ENCODE measurements at places on chromosomes 12 and 14.

DNA sequence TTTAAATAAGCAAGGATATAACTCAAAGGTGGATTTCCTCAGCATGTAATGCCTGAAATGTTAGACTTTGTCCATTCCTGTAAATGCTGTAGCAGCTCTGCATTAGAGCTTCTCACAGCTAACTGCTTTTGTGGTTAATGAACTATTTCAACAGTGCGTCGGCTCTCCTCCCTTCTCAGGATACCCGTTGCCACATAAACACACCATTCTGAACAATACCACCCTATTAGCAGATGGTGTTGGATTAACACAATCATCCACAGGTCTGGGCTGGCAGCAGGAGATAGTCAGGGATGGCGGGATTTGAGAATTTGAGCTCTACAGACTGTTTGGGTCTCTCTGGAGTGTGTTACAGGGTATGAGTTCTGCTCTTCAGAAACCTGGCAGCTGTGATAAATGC lies 33.5 kb upstream of the C12orf42 start:
- DNase-seq: no peak

GRCh38 chr14:92967346-92967926 lies 44.5 kb downstream of the CHGA start:
- no peak for DNase-seq

GRCh38 chr14:83873669-83874068 lies 1656.3 kb upstream of the FLRT2 start:
- DNase-seq: no peak

- no peak for DNase-seq
Observed at GRCh38 chr12:25284024-25284423, 33.3 kb upstream of the KRAS start.

DNA sequence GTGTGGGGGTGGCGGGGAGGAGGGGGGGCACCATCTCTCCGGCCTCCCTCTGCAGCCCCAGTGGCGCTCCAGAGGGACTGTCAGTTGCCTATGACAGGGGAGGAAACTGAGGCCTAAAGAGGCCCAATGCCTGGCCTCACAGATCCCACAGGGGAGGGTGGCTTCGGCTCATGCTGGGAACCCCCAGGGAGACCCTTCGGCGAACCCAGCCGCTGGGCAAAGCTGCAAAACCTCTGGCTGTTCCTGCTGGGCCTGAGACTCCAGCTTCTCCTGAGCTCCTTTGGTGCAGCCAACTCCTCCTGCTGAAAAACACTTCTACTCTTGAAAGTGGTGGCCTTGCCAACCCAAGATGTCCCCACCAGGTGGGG lies 170.1 kb upstream of the RTL1 start:
- no peak for DNase-seq

DNA sequence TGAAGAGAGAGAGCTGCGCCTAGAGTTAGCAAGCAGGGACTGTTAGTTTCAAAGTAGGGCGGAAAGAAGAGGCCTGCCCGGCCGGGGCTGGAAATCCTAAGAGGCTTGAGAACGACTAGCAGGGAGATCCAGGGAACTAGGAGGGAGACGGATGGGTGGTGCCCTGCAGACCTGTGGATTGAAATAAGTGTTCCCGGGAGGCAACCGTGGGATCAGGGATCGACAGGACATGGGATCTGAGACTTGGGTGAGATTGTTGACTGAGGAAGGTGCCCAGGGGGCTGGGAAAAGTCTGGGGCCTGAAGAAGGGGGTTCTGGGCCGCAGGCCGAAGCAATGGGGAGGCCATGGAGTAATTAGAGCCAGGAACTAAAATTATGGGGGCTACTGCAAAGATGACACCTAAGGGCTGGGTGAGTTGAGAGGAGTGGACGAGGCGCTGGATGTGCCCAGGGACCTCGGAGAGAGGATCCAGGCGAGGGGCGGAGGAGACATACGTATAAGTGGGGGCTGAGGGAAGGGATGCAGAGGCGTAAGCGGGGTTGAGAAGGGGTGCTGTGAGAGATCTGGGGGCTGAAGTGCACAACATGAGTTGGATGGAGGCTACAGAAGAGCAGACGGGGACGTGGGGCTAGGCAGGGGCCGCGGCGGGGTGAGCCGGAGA lies 635 bp downstream of the LTA4H start:
- DNase-seq: no peak

DNA sequence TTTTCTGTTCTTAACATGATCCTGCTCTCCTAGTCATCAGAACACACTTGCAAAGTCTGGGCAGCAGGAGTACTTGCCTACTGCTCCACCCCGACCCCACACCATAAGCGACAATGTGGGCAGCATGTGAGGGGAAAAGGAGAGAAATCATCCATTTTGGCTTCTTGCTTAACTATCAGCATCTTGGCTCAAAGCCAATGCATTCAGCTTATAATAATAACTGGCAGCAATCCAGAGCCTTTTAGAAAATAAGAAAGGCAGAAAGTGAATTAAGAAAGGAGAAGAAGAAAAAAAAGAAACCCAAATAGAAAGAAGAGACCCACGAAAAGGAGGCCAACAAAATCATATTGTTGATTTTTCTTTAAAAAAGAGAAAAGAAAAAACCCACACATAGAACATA lies 930.8 kb downstream of the BCL11B start:
- no peak for DNase-seq

DNA sequence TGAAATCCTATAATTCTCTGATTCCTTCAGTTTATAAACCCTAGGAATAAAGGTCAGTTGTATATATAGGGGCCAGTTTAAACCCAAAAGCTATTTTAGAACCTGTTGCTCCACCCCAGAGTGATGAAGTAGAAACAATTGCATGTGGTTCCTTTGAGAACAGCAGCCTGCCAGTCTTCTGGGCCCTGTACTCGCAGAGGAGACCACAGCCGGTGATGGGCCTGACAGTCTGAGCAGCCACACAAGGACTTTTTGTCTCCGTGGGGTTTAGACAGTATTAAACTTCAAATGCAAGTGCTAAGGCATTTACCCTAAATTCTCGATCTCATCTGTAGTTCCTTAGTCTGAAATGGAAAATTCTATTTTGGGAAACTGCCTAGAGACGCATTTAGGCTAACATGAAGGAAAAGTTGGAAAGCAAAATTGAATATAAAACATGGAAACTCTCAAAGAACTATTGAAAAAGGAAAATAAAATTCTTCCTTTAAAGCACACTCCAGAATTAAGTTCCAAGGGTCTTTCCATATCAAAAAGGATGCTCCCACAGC lies 80.6 kb downstream of the PRICKLE1 start:
- no peak for DNase-seq

DNA sequence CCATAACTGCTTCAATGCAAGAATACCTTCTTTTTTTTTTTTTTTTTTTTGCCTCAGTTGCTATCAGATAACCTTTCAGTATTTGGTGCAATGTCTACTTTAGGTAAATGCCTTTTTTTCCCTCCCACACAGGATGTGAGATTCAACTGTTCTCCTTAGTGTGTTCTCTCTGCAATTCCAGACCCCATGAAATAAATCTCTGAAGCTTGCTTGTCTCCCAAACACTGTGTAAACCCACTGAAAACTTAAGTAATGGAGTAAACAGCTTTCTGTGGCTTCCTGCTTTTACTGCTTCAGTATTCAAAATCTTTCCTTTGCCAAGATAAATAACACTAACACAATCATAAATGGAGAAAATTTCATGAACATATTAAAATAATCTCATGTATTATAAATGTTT lies 55.8 kb upstream of the CLEC14A start:
- no peak for DNase-seq

DNA sequence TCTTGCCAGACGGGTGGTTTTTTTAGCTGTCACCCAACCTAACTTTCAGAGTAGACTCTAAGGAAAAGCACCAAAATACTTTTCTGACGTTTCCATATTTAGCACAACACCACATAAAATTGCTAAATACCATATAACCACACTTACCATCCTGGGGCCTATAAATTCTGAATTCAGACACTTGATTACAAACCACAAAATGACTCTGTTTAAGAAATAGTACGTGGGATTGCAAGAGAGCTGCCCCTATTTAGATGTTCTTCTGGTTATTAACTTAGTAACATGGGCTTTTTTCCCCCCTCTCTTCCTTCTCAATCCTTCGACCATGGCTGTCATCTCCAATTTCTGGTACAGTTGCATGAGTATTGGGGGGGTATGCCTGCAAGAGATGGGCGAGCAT lies 287.7 kb downstream of the BMP4 start:
- DNase-seq: no peak

DNA sequence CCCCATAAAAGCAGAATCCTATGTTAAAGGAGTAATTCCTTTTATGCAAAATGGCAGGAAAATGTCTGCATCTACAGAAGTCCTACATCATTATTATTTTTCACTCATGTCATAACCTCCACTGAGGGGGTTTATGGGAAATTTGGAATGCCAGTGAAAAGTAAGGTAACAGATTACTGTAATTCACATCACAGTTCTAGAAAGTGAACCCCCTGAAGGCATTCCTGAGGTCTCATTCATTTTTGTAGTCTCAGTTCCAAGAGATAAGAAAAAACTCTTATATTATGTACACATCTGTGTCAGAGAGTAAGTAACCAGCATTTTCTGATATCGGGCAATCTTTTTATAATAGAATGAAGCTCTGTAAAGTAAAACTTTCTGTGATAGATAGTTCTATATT lies 28.8 kb upstream of the BCAT1 start:
- no peak for DNase-seq

DNA sequence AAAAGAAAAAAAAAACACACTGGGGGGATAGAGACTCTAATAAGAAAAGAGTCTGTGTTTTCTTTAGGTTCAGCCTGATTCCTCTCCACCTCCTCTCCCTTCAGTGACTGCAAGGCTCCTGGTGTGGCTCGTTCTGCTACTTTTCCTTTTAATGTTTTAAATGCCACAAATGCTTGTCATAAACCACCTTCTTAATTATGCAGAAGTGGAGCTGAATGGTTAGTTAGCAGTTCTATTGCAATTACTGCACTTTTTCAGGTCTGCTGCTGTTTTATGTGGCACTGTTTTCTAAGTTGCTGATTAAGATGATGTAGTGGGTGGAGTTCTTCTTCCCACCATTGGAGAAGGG lies 878.1 kb downstream of the DIO2 start:
- DNase-seq: no peak

GRCh38 chr12:80814453-80814852 lies 97.7 kb downstream of the MYF5 start:
- no peak for DNase-seq

DNA sequence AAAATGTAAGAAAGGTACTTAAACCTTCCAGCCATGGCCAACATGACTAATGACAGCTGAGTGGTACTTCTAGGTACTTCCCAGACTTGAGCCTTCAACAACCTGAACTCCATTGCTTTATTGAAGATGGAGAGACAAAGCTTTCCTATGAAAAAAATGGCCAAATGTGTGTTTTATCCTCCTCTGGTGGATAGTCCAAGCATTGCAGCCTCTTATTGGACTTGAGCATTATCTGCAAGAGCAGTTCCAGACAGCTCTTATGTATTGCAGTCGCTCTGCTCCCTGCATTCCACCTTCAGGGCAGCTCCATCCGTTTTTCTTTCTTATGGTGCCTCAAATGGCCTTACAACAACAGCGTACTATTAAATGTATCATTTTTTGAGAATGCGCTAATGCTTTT lies 588.2 kb downstream of the NRXN3 start:
- no peak for DNase-seq

- DNase-seq: no peak
Observed at GRCh38 chr12:120346681-120347080, 19.1 kb upstream of the PLA2G1B start.

DNA sequence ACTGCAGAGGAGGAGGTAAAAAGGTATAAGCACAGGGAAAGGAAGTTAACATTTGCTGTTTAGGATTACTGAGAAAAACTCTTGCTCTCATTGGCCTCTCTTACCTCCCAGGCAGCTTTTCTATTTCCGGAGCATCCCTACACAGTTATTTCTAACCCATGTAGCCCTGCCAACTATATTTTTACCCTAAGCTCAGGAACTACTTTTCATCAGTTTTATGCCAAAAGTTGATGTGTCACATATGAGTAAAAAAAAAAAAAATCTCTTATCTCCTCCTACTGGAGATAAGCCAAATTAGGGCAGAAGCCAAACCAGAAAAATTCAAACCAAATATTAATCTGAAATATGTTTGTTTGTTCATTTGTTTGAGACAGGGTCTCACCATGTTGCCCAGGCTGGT lies 34.4 kb upstream of the PSMA6 start:
- no peak for DNase-seq

GRCh38 chr12:106564678-106565329 lies 18.0 kb upstream of the RFX4 start:
- DNase-seq: no peak

DNA sequence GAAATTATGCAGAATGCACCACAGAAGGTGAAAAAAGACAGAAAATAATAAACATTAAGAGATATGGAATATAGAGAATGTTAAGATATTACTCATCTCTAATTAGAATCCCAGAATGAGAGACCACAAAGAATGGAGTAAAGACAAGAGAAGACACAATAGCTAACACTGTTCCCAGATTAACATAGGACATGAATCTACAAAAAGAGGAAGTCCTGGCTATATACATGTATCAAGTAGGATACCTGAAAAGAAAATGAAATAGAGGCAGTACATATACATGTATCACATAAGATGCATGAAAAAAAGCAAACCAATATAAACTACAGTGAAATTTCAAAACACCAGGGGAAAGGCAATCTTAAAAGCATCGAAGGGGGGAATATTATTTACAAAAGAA lies 5.6 kb upstream of the EPS8 start:
- DNase-seq: no peak

- no peak for DNase-seq
Observed at GRCh38 chr12:65022960-65023359, 98.1 kb downstream of the WIF1 start.

GRCh38 chr12:562634-563033 lies 100.6 kb downstream of the NINJ2 start:
- no peak for DNase-seq

DNA sequence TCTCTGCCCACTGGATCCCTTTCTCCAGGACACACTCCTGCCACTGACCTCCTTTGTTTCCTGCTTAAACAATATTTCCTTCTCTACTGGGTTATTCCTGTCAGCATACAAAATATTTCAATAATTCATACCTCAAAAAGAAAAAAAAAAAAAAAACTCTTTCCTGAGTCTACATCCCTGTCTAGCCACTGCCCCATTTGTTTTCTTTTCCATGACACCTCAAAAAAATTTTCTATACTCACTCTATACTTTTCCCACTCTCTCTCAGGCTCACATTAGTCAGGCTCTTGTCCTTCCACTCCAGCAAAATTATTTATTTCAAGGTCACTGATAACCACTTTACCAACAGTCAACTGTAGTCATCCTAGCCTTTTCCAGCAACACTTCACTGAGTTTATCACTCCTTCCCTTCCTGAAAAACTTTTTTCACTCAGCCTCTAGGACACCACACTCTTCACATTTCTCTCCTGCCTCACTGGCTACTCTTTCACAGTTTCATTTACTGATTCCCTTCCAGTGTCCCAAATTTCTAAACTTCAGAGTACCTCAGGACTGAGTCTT lies 29.4 kb upstream of the GXYLT1 start:
- DNase-seq: no peak

GRCh38 chr12:49560695-49561094 lies 7.2 kb downstream of the MCRS1 start:
- no peak for DNase-seq

- no peak for DNase-seq
Observed at GRCh38 chr14:91339671-91340369, 77.8 kb downstream of the CCDC88C start.

- DNase-seq: no peak
Observed at GRCh38 chr12:13630354-13630753, 351.0 kb downstream of the GRIN2B start.
